ENCODE measurements at places on chromosomes 16 and 17. TPM values are rescaled to one million over a fixed set of nuclear protein-coding genes. Genes with fewer than 3 reads are reported as not detected.

DNA sequence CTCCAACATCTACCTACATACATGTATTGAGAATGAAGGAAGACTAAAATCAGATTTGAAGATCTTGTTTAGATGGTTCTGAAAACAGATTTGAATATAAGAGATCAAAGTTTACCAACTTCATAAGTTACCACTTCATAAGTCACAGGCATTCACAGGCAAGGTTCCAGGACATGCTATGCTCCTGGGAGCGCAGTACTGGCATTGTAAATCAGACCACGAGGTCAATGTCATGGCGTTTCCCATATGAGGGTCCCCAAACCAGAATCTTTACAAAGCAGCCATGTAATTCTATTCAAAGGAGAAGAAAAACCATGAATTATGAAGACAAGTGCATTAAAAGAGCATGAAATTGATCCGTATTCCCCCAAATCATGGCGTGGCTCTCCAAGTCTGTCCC, 3.0 kb downstream of the CDH11 start:
- no peak for DNase-seq

DNA sequence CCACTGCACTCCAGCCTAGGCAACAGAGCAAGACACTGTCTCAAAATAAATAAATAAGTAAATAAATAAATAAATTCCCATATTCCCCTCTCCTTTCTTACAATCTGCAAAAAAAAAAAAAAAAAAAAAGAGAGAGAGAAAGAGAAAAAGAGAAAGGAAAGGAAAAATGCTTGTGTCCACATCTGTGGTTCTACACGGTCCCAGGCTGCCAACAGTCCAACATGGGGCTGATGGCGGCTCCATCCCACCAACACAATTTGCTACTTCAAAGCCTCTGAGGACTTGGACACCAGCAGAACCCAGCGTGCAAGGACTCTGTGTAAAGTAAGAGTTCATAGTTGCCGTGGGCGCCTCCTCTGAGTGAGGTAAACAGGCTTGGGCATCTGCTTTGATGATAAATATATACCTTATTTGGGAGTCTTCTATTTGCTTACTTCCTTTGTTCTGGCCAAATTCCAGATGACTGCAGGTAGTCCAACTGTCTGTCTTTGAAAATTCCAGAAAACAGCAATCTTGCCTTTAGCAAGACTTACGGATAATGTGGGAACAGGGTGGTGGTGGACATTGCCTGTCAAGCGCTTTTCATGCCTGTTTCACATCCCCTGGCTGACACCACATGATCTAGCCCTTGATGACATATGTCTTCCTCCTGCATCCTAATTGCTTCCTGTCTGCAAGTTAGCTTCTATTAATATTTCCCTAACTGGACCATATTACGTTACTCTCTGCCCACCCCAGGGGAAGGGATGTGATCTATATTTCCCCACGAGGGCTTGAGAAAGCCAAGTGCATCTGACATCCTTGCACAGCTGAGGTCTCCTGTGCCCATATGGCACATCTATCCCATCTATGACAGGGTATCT, 10.1 kb downstream of the LITAF start:
- DNase-seq, result peak; percentile 41

GRCh38 chr17:44971776-44972483, 3.8 kb upstream of the C1QL1 start:
- no peak for DNase-seq

DNA sequence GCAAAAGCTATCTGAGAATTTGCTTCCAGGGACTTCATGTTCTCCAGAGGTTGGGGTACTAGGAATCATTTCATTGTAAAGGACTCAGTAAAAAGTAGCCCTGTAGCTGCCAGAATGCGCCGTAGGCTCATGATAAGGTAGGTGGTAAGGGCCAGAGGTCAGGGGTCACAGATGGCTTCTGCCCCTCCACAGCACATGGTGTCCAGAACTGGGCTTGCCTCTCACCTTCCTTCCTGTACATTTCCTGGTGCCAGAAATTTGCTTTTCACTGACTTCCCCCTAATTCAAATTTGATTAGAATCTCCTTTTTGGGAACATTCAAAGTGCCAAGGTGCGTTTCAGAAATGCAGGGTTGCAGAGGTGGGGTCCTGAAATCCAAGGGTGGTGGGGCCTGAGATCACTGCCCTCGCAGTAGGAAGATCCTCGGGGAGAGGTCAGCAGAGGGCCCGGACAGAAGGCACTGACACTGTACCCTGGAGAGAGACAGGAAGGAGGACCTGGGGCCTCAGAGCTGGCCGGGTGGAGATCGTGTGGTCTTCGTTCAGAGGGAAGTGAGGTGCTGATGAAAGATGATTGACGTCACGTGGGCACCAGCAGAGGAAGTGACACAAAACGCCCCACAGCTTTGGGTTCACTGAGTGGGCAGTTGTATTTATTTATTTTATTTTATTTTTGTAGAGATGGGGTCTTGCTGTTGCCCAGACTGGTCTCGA, 25.5 kb upstream of the METRNL start:
- DNase-seq, result peak; percentile 89

GRCh38 chr16:70752426-70752825, 48.5 kb downstream of the VAC14 start:
- peak; percentile 80 for DNase-seq

DNA sequence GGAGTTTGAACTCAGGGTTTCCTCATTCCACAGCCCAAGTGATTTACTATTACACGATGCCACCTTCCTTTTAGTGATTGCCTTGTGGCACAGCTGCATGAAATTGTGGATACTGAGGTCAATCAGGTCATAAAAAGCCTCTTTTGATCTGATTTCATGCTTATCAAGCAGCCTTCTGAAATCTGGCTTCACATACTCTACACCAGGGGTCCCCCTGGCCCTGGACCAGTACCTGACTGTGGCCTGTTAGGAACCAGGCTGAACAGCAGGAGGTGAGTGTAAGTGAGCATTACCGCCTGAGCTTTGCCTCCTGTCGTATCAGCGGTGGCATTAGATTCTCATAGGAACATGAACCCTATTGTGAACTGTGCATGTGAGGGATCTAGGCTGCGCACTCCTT, 13.8 kb downstream of the SLFN5 start:
- DNase-seq, result no peak

DNA sequence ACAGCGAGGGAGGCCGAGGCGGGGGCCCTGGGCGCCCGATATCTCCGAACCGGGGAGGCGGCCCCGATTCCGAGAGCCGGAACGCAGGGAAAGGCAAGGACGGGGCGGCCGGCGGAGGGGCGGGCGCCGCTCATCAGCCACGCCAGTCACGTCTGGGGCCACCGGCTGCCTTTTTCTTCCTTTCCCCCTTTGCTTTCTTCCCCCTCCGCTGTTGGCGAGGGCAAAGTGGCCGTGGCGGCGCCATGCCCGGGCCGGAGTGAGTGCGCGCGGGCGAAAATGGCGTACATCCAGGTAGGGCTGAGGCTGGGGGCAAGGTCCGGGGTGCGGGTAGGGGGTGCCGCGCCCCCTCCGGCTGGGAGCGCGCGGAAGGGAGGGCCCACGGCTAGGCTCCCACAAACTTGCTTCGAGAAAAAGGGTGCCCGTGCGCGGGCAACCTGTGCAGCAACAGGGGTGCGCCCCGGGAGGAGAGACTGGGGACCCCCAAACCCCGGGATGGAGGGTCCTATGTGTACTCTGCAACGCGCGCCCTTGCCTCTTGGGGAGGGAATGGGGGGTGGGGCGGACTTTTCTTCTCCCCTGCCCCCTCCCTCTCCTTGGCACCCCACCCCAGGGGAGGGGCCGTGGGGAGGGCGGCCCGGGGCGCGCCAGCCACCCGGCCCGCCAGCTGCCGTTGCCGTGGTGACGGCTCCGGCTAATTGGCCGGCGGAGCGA, 486 bp downstream of the SYT17 start:
- DNase-seq, result no peak

- peak; percentile 8 for DNase-seq
Observed at GRCh38 chr17:36921095-36921851, 16.0 kb upstream of the LHX1 start.

DNA sequence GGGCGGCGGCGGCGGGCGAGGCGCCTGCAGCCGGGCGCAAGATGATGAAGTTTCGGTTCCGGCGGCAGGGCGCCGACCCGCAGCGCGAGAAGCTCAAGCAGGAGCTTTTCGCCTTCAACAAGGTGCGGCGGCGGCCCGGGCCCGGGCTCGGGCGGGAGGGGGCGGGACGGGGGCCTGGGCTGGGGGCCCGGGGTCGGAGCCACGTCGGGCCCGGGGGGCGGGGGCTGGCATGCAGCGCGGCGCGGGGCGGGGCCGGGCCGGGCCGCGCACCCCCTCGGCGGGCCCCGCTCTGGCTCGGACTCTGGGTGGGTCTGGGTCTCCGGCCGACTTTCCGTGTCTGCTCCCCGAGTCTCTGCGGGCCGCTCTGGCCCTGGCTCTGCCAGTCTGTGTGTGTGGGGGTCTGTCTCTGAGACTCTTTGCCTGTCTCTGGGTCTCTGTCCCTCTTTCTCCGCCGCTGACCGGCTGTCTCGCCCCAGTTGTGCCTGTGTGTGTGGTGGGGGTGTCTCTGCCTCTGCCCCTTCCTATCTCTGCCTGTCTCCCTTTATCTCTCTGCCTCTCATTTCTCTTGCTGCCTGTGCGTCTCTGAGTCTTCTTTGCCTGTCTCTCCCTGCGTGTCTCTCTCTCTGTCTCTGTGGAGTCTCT, 328 bp downstream of the LLGL1 start:
- DNase-seq, result no peak

DNA sequence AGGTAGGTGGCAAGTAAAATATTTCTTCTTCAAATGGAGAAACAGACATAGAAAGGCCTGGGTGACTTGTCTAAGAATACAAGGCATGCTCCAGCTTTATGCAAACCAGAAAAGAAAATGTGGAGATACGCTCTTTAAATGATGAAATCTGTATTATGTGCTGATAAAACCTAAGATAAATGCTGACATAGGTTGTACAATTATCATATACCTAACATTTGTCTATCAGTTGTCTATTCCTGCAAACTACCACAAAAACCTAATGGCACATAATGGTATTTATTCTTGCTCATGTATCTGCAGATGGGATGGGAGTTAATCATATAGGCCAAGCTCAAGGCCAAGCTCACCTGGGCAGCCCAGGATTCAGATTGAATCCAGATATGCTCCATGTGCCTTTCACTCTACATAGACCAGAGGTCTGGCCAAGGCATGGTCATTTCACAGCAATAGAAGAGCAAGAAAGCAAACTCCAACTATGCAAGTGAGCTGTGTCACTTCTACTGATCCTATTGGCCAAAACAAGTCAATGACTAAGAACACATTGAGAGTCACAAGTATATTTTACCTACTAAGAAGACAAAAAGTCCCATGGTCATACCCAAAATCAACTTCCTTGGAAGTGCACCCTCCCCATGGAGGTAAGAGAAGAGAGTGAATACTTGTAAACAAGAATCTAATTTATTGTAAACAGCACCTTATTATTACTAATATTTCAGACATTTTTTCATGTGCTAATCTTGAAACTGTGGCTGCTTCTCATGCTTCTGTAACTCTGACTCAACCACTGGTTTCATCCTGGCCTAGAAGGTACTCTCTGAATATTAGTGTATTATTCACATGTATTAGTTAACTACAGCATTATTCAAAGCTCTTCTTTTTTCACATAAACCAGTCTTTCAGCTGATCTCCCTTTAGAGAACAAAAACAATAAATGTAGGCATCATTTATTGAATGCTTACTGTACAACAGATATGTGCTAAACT, 270.7 kb upstream of the SOX9 start:
- no peak for DNase-seq

GRCh38 chr16:88809068-88809675, 2.6 kb downstream of the APRT start:
- no peak for DNase-seq

DNA sequence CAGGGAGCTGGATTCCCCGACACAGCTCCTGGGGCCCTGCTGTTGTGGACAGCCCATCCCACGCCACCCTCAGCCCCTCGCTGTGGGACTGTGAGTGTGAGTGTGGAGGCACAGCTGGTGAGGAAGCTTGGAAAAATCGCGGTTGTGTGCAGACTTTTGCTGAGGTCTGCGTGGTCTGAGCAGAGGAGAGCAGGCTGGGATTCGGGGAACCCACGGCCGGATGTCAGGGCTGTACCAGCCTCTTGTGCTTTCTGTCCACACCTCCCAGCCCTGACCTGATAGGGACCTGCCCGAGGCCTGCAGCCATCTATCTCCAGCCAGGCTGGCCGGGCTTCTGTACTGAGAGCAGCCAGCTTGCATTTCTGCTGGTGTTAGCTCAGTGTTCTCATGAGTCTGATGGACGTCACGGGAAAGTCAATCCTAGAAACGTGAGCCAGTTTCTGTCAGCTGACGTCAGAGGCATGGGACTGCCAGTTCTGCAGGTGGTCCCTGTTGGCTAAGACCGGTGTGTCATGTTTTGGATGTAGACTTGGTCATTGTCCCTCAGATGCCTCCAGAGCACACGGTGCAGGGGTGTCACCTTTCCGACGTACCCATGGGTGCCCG, 72.8 kb upstream of the ZNF750 start:
- DNase-seq, result no peak

DNA sequence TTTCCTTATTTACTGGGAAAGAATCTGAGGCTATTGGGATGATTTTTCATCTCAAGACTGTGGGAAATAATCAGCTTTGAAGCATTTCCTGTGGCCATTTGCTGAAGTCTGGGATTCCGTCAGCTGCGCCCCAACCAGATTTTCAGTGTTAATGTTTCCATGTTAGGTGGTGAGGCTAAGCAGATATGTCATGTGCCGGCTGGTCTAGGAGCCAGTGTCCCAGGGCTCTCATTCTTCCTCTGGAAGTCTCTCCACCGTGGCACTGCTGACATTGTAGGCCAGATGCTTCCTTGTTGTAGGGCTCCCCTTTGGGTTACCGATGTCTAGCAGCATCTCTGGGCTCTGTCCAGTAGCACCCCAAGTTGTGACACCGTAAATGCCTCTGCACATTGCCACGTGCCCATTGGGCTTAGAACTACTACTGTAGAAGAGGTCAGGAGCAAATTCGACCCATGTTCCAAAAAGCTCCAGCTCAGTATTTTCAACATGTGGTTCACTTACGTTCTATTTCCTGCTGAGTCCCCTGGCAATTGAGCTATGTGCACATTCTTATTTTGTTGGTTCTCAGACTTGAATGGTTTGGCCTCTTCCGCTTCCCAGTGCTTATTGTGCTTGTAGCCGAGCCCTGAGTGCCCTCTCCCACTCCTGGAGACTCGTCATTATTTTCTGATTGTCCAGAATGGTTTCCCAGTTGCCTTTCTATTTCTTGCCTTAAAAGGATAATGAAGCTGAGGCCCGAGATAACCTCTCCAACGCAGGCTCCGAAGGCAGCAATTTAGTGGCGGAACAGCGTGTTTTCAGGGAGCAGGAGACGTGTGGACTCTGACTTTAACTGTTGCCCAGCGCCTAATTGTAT, 82.2 kb downstream of the SPECC1 start:
- DNase-seq, result no peak

DNA sequence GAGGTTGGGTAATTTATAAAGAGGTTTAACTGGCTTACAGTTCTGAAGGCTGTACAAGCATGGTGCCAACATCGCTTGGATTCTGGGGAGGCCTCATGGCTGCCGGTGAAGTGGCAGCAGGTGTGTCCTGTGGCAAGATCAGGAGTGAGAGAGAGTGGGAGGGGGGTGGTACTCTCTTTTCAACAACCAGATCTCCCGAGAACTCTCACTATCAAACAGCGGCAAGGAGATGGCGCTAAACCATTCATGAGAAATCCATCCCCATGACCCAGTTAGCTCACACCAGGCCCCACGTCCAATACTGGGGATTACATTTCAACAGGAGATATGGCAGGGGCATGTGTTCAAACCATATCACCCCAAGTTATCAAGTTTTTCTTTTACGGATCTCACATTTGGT, 44.0 kb upstream of the CBX4 start:
- DNase-seq, result no peak

MRPL38 gene
- total RNA-seq, result 49.3 TPM

PDPR gene
- 26.0 TPM for total RNA-seq

ASB16 gene
- 0.19 TPM for total RNA-seq
